NCI-H2081 treated with DMSO at 0.1 percent for 48 hours (cell line): ENCODE measurements at places on chromosomes 16 and 17.

DNA sequence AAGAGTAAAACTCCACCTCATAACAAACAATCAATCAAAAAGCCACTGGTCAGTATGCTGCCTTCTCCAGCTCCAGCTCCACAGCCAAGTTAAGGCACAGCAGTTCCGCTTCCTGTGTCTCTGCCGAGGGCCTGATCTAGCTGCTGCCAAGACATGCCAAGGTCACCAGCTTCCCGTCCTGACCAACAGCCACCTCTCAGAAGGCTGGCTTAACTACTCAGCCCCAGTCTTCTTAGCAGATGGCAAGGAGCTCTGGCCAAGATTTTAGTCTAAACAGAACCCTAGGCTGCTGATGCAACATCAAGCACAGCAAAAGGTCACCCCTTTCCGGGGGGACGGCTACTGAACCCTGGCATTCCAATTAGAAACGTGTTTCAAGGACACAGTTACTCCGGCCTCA is 17.7 kb upstream of the MNT start:
- DNase-seq = no peak

DNA sequence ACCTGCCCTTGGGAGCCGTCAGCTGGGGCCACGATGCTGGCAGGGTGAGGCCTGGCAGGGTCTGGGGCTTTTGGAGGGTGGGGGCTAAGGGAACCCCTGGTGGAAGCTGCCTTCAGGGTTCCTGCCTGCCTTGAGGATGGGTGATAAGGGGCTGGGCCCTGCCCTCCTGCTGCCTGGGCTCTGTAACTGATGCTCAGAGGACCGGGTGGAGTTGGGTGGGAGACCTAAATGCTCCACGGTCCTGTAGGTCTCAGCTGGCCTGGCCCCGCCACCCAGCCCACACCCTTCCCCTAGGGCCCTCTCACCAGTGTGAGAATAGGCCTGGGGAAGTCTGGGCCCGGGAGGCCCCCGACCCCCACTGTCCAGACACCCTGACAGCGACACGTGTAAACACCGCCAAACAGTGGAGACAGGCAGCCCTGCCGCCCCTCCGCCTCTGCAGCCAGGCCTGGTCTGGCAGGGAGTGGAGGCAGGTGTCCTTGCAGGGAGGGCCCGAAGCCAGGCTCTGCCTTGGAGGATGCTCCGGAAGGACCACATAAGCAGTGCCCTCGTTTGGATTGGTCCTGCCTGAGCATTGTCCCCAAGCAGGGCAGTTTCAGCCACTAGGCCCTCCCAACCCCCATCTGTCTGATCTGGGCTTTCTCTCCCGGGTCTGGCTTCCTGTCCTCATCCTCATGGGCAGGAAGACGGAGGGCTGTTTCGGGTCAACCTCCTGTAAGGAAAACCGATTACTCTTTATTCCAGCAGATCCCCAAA is 6.5 kb upstream of the BAHCC1 start:
- no peak for DNase-seq

- DNase-seq = no peak
Observed at GRCh38 chr16:30570636-30571444, 674 bp downstream of the ZNF688 start.

DNA sequence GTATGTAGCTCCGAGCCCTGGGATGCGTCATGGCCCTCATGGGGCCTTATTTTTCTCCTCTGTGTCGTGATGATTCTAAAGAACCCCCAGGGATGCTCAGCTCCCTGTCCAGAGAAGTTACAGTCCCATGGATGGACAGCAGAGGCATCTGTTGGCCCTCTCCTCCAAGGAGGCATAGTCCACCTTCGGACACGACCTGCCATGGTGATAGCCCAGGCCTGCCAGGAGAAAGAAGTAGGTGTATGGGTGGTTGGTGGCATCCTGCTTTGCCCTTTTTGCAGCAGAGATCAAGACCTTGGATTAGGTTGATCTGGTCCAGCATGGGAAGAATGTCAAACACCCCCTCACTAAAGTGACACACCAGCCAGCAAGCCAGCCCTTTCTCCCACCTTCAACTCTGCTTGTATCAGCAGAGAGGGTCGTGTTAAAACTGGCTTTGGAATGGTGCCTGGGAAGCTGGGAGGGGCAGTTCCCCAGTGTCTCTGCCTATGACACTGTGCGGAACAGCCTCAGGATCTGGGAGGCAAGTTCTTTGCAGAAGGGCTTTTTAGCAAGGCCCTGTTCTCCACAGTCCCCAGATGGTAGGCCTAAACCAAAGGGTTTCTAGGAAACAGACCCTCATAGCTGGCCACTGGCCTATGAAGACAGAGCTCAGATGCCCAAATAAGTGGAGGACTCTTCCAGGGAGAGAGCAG is 259.9 kb upstream of the RPL38 start:
- no peak for DNase-seq

DNA sequence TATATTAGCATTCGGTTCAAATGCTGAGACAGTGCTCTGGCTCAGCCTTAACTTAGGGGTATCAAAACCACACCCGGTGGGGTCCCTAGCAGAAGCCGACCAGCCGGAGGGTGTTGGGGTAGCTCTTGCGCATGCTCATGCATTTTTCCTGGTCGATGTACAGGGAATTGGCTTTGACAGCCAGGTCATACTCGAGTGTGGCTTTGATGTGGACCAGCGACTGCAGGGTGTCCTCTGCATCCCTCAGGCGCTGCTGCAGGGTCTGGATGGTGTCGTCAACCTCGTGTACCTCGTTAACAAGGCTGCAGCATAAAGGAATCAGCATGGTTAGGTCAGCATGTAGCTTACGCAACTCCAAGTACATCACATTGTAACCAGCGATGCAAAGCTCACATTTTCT is 37.5 kb downstream of the TEKT3 start:
- no peak for DNase-seq

GRCh38 chr17:62888148-62888547 is 77.9 kb upstream of the TANC2 start:
- DNase-seq = no peak

DNA sequence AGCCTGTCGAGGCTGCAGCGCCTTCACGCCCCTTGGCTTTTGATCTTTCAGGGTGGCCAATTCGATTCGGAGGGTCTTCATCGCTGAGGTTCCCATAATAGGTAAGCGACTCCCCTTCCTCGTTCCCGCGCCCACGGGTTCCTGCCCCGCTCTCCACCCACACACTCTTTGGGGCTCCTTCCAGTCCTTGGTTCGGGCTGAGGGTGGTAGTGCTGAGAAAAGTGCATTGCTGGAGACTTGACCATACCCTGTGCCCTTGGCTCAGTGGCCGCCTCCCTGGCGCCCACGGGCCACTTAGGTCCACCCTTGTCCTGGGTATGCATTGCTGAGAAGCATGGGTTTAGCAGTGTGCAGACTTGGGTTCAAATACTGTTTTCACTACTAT is 491 bp downstream of the POLR2C start:
- DNase-seq = no peak

- DNase-seq = no peak
Observed at GRCh38 chr16:84667600-84668309, 19.4 kb downstream of the KLHL36 start.

DNA sequence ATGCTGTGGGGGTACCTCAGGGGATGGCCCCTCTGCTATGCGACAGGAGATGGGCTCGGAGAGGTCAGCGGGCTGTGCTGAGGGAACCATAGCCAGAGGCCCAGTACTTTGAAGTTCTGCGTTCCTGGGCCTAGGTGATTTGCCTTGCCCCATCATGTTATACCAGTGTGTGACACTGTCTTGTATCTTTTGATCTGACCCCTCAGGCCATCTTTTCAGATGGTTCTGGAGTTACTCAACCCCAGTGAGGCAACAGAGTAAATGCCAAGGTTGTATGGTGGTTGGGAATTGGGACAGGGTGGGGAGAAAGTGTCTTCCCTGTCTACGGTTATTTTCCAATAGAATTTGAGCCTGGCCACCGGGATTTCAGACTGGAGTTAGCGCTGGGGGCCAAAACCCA is 8.5 kb downstream of the MSI2 start:
- no peak for DNase-seq

GRCh38 chr17:32793841-32794240 is 83.1 kb downstream of the MYO1D start:
- DNase-seq = no peak

GRCh38 chr17:32330147-32330546 is 11.8 kb downstream of the C17orf75 start:
- DNase-seq = no peak

GRCh38 chr17:48484256-48484655 is 46.6 kb downstream of the HOXB1 start:
- no peak for DNase-seq

DNA sequence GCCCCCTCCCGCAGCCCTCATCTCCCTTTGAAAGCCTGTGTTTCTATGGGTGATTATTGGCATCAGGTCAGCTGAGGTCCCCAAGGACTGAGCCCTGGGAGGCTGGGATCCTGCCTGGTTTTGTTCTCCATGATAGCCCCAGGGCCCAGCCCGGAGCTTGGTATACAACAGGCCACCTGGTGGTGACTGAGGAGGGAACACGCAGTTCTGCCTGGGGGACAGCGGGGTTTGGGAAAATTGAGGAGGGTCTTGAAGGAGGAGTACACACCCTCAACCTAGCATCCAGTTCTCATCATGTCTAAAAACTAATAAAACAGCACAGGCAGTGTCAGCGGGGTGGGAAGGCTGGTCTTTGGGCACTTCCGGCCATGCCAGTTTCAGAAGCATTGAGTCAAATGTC is 335.1 kb downstream of the CPPED1 start:
- no peak for DNase-seq

DNA sequence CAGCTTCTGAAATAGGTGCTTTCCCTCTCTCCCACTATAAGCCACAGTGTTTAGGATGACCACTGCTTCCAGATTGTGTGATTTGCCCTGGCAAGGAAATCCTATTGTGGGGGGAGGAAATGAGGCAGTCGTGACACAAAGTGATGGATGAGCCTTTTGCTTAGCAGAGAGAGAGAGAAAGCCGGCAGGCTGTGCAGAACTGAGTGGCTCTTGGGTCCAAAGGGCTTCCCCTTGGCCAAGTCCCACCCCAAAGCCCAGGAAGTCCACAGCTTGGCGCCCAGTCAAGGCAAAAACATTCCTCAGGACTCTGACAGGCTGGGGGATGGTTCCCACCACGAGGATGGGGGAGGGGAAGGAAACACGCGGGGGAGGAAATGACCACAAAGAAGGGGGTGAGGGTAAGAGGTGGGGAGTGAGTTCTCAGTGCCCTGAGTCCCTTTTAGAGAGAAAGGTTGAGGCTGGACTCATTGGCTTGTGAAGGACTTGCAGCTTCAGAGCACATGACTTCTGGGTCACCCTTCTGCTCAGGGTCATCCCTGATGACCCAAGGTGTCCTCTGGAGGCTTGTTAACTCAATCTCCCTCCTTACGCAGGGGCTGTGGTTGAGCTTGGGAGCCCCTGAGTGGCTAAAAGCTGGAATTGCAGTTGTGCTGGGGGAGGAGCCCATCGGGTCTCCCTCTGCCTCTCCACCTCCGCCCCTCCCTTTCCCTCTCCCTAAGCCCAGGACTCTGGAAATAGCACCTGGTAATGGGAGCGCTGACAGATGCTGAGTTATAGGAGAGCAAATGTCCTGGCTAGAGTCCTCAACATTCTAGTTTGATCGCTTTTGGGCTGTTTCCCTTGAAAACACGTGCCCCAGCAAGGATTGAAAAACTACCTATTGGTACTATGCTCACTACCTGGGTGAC is 10.3 kb upstream of the MSL1 start:
- DNase-seq = peak; percentile 73

DNA sequence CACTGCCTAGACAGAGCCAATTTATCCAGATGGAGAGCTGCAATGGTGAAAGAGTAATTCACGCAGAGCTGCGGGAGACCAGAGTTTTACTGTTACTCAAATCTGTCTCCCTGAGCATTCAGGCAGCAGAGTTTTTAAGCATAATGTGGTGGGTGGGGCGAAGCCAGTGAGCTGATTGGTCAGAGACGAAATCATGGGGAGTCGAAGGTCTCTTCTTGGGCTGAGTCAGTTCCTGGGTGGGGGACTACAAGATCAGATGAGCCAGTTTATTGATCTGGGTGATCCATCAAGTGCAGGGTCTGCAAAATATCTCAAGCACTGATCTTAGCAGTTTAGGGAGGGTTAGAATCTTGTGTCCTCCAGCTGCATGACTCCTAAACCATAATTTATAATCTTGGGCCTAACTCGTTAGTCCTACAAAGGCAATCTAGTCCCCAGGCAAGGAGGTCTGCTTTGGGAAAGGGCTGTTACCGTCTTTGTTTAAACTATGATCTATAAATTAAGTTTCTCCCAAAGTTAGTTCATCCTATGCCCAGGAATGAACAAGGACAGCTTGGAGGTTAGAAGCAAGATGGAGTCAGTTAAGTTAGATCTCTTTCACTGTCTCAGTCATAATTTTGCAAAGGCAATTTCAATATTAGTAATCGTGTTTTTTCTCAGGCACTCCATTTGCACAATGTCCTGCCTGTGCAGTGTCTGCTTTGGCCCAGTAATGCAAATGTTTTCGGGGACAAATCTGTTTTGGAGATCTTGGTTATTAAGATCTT is 27.0 kb downstream of the PIGL start:
- no peak for DNase-seq

DNA sequence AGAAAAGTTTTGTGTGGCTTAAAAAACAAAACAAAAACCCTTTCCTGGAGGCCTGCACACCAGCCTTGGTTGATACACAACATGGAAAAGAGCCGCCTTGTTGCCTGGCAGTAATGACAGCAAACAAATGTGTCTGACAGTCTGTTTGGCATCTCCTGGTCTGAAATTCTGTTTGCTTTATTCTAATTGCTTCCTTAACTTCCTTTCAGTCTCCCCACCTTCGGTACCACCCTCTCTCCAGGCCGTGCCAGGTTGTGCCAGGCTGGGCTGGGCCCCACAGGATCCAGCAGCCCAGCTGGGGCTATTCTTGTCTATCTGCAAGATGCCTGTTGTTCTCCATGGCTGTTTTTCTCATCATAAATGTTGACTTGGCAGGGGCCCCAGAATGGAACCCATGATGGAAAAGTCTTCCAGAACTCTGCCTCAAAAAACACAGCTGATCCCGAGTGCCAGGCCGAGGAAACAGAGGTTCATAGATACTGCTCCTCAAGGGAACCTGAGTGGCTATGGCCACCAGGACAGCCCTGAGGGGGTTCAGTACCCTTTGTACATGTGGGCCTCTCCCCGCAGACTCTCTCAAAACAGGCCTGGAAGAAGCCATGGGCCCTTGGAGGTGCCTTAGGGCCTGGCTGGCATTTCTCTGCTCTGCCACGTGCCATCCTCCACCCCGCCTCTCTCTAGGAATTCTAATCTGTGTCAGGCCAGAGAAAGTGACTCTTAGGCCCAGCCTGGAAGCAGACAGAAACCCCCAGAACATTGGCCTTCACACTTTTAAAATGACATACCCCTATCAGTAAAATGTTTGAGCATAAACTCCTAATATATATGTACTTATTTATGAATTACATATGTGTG is 50.5 kb downstream of the YPEL2 start:
- peak; percentile 98 for DNase-seq

- DNase-seq = no peak
Observed at GRCh38 chr17:82269882-82270500, 3.5 kb downstream of the CSNK1D start.

GRCh38 chr17:1588821-1589585 is 26.4 kb upstream of the PITPNA start:
- DNase-seq = no peak
